ENCODE measurements at places on chromosomes 12 and 14.

- no peak for DNase-seq
Observed at GRCh38 chr12:97093187-97093683, 186.2 kb downstream of the NEDD1 start.

GRCh38 chr14:34873589-34874385 is 1.4 kb downstream of the BAZ1A start:
- peak; percentile 34 for DNase-seq

DNA sequence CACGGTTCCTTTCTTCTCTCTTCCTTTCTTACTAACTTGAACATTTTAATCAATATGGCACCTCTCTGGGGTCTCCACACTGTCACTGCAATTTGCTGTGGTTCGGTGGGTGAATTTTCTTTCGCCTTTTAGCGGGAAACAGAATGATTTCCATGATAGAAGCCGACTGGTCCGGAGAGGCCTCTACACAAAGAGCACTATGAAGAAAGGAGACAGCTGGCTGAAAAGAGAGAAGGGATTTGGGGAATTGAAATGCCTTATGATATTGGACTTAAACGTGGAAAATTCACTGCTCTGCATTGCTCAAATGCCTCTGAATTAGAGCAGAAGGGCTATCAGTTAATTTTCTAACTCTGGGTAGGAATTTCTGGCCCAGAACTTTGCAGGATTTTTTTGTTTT is 55.9 kb downstream of the KCNA5 start:
- no peak for DNase-seq

DNA sequence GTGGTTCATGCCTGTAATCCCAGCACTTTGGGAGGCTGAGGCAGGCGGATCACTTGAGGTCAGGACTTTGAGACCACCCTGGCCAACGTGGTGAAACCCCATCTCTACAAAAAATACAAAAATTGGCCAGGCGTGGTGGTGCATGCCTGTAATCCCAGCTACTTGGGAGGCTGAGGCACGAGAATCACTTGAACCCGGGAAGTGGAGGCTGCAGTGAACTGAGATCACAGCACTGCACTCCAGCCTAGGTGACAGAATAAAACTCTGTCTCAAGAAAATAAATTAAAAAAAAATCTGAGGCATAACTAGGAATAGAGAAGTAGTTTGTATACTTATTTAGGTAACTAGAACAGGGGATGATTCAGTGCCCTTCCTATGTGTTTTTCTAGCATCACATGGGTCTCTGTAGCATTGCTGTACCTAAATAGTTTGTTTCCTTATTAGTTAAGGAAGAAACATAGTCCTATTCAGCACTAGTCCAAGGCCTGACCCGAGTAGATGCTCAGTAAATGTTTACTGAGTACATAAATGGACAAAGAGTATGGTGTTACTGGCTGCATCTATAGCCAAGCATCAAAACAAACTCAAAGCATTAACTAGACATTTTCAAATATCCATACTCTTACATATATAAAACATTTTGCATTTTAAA is 21.7 kb downstream of the TAOK3 start:
- DNase-seq, result no peak

GRCh38 chr14:92848887-92849286 is 54.8 kb downstream of the GOLGA5 start:
- DNase-seq, result no peak

GRCh38 chr14:52724360-52724644 is 5.7 kb upstream of the STYX start:
- no peak for DNase-seq

DNA sequence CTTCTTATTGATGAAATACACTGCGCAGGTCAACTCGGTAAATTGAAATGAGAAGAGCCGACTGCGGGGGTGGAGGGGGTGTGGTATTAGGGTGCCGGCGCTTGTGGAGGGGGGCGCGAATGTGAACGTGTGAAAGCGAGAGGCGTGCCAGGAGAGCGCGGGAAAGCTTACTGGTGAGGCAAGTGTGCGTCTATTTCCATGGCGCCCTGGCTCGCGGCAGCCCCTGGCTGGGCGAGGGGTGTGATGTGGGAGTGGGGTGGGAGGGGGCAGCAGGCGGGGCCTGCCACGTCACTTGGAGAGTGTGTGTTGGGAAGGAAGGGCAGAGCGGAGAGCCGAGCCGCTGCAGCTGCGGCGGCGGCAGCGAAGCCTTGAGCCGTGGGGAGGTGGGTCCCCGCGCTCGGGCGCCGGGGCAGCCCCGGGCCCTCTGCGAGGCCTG is 88.8 kb downstream of the GALNT8 start:
- DNase-seq, result peak; percentile 14

DNA sequence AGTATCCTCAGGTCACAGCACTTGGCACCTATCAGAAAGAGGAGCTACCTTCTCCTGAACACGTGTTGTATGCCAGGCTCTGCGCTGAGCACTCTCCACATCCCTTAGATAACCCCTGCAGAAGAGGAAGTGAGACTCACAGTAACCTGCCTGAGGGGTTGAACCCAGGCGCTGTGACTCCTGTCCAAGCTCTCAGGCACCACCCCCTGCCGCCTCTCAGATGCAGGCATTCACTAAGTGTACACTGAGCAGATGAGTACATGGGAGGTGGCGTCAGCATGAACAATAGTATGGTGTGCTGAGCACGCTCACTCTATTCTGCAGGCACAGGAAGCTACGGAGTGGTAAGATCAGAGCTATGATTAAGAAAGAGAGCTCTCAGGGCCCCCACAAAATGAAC is 21.0 kb upstream of the RIC8B start:
- DNase-seq, result no peak
